ENCODE measurements at places on chromosomes 16 and 17. TPM values are rescaled to one million over a fixed set of nuclear protein-coding genes. Genes with fewer than 3 reads are reported as not detected.

Gene FA2H
- not detected for total RNA-seq

Gene ABCA3
- 31.2 TPM for total RNA-seq

Gene ABCA10
- 0.80 TPM for total RNA-seq

Gene RNF213
- 136 TPM for total RNA-seq

Gene SGCA
- total RNA-seq = not detected
